ENCODE measurements at places on chromosomes 16 and 17. TPM values are rescaled to one million over a fixed set of nuclear protein-coding genes. Genes with fewer than 3 reads are reported as not detected.

The ZNF629 gene
- 12.3 TPM for total RNA-seq

The KLHL10 gene
- 0.25 TPM for total RNA-seq

The IRX6 gene
- total RNA-seq = not detected

The HSF4 gene
- 5.9 TPM for total RNA-seq

The TMEM106A gene
- total RNA-seq = 0.25 TPM

The MT1A gene
- not detected for total RNA-seq

The CA5A gene
- total RNA-seq = not detected

The EFNB3 gene
- total RNA-seq = 24.3 TPM

The CCL3 gene
- total RNA-seq = 0.74 TPM

The PRR35 gene
- total RNA-seq = not detected

The SKAP1 gene
- total RNA-seq = 0.49 TPM

The TCAP gene
- 1.5 TPM for total RNA-seq

The MRM3 gene
- total RNA-seq = 18.9 TPM

The TELO2 gene
- total RNA-seq = 13.8 TPM

The B3GNT9 gene
- 0.98 TPM for total RNA-seq

The SUMO2 gene
- 102 TPM for total RNA-seq
